ENCODE measurements at places on chromosomes 11 and 22.

- no peak for DNase-seq
Measured at GRCh38 chr11:43908191-43908590, 27.6 kb downstream of the ALKBH3 start.

DNA sequence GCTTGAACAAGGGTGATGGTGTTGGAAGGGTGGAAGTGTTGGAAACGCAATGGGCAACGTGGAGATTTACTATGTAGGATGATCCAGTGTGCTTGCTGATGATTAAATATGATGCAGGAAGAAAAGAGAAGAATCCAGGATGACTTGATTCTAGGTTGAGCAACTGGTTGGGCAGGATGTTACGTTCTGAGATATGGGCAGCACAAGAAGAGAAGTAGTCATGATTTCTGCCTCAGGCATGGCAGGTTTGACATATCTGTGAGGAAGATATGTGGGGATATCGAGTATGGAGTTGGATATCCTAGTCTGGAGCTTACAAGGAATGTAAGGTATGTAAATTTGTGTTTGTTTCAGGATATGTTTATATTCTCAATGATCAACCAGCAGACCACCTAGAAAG is 1.9 kb downstream of the OR52K1 start:
- no peak for DNase-seq

DNA sequence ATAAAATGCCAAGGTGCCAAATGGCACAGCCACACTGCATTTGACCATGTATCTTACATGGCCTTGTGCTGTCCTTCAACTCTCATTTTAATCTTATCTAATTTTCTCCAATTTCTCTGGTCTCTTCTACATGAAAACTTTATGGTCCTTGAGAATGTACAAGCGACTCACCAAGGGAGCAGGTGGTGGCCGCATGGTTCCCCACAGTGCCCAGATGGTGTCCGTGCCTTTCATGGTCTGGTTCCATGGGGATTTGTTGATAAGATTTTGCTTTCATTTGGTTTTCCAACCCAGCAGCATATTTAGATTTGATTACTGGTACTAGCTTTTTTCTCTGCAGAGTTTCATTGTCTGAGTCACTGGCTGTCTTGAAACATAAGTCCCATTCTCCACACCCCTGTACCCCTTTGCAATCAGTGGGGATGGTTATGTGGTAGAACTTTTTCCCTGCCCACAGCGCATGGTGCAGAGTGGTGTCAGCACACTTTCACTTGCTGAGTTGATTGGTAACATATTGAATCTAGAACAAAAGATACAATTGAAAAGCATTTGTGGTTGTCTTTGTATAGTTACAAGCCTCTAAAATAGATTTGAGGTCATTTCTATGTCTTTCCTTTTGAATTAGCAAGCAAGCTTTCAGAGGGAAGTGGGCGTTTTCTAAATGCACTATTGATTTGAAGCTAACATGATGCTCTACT is 24.1 kb downstream of the ZNRF3 start:
- DNase-seq: no peak

DNA sequence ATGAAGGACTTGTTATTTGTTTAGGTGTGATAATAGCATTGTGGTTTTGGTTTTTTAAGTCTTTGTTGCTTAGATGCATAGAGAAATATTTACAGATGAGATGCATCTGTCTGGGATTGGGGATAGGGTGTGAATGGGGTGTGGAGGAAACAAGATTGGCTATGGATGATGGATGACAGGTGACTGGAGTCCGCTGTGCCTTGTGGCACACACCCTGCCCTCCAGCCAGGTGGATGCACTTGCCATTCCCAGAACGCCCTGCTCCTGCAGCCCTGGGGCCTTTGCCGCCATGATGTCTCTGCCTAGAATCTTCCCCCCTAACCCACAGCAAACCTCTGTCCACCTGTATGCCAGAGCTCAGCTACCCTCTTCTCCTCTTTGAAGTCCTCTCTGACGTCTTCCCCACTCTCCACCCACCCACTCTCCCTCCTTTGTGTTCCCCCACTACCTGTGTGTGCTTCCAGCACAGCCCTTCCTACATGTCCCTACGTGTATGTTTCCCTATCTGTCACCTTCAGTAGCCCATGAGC is 54.7 kb downstream of the WNT11 start:
- no peak for DNase-seq

GRCh38 chr22:46663001-46663400 is 42.8 kb downstream of the GRAMD4 start:
- DNase-seq: no peak

DNA sequence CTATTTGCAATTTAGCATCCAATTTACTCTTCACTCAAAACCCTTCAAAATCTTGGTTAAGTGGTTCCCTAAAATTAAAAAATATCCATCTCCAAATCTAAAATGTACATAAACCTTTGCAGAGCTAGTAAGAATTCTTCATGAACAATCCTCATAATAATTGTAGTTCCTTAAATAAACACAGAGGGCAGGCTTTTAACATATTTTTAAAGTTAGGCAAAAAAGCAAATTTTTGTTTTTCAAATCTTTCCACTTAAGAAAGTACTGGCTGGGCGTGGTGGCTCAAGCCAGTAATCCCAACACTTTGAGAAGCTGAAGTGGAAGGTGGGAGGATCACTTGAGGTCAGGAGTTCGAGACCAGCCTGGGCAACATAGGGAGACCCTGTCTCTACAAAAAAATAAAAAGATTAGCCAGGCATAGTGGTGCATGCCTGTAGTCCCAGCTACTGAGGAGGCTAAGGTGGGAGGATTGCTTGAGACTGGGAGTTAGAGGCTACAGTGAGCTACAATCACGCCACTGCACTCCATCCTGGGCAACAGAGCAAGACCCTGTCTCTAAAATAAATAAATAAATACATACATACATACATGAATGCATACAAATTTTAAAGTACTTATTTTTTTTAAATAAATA is 25.1 kb upstream of the PLAAT3 start:
- DNase-seq: peak; percentile 2

DNA sequence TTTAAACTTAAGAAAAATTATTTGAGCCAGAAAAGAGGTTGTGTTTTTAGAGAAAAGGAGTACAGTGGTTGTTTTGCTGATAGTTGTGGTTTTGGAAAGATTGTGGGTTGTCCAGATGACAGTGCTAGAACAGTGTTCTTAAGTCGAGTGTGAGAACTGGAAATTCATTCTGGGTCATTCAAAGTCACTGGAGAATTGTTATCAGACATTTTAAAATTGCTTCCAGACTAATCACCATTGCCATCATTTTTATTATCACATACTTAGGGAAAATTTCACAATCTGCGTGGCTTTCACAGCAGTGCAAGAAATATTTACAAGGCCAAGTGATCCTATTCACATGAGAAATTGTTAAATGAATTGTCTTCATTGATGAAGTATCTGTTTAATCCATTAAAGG is 242.2 kb upstream of the DDI1 start:
- DNase-seq: no peak

Measured in NCI-H1092 treated with DMSO at 0.1 percent for 48 hours (cell line).